ENCODE measurements at places on chromosomes 3 and 15.

DNA sequence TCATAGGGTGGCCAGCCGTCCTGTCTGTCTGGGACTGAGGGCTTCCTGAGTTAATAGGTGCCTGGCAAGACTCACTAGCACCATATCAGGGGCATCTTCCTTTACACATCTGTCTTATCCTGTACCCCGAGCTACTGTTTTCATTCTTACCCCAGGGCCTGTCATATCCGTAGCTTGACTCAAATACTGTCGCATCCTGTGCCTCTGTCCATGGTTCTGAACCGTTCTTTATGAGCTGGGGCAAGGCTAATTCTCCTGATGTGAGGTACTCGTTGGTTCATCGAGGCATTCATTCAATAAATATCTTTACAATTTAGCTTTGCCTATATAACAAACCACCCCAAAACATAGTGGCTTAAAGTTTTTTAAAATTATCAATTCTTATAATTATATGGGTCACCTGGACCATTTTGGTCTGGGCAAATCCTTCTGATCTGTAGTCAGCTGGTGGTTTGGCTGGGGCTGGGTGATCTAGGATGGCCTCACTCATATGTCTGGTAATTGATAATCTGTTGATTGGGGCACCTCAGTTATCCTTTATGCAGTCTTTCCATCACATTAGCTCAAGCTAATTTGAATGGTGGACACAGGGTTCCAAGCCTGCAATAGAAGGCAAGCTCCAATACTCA, 121.2 kb downstream of the TLE3 start:
- DNase-seq = no peak

GRCh38 chr3:174243171-174243570, 616.0 kb upstream of the NAALADL2 start:
- no peak for DNase-seq

DNA sequence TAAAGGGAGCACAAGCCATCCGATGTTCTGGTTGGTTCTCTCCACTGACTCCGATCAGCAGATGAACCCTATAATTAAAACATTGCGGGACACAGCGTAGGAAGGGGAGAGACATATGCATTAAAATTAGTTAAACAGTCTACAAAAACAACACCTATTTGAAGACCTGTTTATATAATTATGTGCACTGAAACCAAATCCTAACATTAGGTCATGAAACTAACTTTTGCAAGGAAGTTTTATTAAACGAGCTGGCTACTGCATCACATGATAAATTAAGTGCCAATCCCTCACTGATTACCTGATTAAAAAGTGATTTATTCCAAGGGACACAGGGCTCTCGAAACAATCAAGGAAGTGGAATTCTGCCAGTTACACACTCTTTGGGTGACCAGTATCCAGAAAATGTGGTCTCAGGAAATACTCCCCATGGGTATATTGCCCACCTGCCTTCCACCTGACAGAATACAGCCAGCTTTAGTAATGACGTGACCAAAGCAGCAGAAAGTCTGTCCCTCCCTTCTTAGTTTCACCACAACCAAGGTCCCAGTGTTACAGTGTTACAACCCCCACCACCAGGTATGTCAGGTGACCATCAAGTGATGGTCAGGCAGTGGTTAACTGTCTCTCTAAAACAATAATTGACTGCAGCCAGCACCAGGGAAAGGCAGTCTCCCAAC, 69.5 kb downstream of the HERC1 start:
- DNase-seq = no peak

DNA sequence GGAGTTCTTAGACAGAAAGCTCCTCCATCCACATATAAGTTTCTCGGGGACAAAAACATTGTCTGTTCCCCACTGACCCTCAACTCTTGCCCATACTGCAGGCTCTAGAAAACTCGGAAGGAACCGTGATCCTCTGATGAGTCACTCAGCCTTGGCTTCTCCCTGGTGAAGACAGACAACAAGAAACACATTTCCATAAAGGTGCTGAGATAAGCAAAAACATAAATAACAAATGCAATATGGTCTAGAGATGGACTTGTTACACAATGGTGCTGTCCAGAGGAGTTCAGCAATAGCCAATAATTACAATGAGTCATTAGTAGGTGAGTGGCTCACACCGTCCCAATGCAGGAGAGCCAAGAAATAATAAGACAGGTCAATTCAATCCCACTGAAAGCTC, 43.7 kb downstream of the MAGI1 start:
- DNase-seq = no peak

GRCh38 chr15:39102431-39102830, 478.4 kb upstream of the THBS1 start:
- no peak for DNase-seq

DNA sequence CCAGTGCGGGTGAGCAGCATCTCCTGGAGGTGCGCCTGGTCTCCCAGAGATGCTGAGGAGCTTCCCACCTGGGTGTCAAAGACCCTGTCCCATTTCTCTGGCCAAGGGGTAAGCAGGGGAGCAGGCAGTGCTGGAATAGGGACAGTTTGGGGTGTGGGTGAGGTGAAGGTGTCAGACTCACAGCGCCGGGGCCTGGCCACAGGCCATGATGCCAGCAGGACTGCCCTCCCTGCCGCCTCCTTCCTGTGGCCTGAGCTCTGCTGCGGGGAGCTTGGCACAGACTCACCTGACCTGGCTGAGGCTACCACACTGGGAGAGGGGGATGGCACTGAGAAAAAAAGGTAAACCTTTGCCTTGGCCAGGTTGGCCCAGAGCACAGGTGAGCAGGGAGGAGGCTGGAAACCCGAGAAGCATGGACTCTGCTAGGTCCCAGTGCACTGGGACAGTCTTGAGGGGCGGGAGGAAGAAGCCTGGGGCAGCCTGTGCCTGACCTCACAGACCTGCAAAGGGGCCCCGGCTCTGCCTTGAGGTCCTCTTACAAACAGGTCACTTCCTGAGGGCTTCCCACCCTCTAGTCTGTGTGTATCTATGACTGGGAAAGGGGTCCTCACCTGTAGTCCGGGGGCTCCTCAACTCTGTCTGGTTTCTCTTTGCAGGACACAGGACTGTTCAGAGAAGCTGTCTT, 28.2 kb downstream of the GRAMD2A start:
- DNase-seq = no peak

DNA sequence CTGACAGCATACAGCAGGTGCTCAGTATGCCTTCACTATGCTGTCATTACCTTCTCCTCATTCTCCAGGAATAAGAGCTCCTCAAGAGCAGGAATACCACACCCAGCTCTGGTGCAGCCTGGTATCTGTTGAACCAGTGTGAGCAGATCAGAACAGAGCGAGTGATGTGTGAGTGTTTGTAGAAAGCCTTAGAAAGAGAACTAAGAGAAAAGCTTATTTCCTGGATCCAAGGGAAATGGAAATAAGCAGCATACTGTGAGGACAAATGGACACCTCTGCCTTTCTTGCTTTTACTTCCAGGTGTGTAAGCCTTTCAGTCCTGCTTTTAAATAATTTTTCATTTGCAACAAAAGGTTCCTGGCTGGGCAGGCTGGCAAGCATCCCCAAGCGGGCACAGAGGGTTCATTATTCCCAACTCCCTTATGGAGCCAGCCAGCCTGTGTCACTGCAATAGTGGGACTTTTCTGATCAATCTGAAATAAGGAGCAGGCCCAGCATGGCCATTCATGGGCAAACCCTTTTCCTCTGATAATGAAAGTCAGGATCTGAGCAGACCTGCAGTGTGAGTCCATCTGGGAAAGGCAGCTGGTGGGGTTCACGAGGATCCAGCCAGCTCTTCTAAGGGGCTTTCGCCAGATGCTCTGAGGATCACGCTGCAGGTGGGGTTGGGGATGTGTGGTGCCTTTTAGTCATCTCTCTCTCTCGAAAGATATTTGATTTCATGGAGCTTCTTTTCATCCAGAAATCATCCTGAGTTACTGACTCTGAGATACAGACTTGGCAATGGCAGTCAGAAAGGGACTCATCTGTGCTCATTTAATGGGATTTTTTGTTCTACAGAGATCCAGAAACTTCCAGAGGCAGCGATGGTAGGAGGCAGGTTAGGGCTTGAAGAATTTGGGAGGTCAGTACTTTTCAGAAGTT, 594.9 kb upstream of the CFAP20DC start:
- DNase-seq = no peak

DNA sequence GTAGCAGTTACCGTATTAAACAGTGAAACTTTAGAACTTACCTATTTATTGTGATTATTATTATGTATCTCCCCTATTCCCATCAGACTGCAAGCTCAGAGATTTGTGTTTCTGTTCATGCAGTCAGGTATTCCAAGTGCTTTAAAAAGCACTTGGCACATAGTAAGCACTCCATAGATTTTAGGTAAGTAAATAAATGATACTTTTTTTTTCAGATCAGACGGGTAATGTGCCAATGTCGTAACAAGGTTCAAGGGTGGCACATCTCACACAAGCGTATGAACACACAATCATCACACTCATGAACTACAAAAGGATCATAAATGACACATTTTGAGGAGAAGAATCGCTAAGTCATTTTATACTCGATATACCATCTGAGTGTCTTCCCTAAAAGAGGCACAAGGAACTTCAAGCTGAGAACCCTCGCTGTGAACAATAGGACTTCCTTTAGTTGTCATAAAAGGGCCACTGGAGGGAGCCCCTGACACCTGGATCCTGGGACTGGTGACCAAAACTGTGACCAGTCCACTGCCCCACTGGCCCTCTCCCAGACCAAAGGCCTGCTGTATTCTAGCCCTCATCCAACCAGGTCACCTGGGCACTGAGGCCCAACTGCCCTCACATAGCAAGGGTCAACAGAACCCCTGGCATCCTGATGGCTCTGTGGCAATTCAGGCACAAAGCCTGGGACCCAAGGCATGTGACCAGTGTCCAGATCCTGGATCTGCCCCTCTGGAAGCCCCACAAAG, 32.1 kb downstream of the KIF9 start:
- DNase-seq = no peak

GRCh38 chr3:56833022-56833421, 31.3 kb upstream of the ARHGEF3 start:
- DNase-seq = no peak

DNA sequence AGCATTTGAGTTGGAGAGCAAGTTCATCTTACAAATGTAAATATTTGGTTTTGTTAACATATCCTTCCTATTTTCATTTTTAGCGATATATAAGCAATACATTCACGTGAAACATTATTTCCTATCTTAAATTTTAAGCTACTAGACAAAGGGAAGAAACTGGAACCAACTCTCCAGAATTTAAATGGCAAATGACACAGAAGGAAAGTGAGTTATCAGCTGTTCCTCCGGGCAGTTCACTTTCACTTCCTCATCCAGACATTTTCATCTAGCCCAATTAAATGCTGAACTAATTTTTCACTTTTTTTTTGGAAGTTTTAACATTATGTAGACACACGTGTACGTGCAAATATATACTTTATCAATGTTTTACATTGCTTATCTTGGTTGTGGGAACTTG, 58.7 kb downstream of the MORC1 start:
- no peak for DNase-seq

- peak; percentile 67 for DNase-seq
These were observed 916 bp downstream of the IDH3A start for GRCh38 chr15:78149805-78150751.

- DNase-seq = no peak
These were observed 7.0 kb downstream of the SEMA6D start for GRCh38 chr15:47724346-47724745.

GRCh38 chr15:49288391-49288790, 118.3 kb downstream of the GALK2 start:
- DNase-seq = no peak

GRCh38 chr3:100803711-100804110, 94.4 kb downstream of the TFG start:
- no peak for DNase-seq

DNA sequence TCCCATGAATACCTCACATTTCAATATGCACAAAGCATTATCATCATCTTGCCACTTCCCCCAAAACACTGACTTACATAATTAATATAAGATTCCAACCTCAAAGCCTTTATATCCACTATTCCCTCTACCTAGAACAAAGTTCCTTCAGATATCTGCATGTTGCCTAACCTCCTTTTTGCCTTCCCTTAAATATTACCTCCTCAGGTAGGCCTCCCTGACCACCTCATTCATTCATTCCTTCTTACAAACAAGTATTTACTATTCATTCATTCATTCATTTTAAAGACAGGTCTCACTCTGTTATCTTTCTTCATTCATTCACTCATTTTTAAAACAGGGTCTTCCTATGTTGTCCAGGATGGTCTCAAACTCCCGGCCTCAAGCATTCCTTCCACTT, 18.6 kb downstream of the DYNC1LI1 start:
- no peak for DNase-seq

DNA sequence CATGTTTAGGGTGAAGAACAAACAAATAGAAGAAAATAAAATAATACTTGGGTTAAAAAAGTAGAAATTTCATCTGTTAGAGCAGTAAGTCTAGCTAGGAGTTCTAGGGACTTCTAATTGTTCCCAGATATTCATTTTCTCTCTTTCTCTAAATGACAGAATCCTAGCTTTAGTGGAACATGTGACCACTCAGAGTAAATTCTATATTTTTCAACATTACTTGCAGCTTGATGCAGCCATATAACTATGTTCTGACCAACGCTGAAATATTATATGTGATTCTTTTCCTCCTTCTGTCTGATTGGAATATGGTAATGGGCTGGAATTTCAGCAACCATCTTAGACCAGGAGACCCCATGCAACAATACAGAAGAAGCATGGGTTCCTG, 8.1 kb downstream of the PTX3 start:
- no peak for DNase-seq

GRCh38 chr3:157467200-157467599, 30.6 kb downstream of the PTX3 start:
- DNase-seq = no peak

GRCh38 chr3:67192466-67192865, 194.4 kb downstream of the KBTBD8 start:
- no peak for DNase-seq

GRCh38 chr3:94441494-94441847, 378.6 kb downstream of the NSUN3 start:
- DNase-seq = no peak

- DNase-seq = no peak
These were observed 34.0 kb downstream of the MRPL46 start for GRCh38 chr15:88433046-88433685.

- DNase-seq = no peak
These were observed 32.5 kb downstream of the OR5H15 start for GRCh38 chr3:98199020-98199419.

DNA sequence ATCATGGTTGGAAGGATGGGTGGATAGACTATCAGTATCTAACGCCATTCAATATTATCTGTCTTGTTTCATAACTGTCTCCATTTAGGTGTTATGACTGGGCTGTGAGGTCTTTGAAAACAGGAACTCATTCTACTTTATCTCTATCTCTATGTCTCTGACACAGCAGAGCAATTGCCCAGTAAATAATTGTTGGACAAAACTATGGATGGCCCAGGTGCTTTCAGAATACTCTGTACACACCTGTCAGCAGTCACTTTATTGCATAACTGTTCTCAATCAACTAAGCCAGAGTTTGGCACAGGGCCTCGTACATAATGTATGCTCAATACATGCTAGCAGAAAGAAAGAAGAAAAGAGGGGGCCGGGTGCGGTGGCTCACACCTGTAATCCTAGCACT, 210.3 kb downstream of the OPA1 start:
- DNase-seq = peak; percentile 66
